Amygdala (tissue), 56 donors: ENCODE measurements at places on chromosomes 4 and X.

DNA sequence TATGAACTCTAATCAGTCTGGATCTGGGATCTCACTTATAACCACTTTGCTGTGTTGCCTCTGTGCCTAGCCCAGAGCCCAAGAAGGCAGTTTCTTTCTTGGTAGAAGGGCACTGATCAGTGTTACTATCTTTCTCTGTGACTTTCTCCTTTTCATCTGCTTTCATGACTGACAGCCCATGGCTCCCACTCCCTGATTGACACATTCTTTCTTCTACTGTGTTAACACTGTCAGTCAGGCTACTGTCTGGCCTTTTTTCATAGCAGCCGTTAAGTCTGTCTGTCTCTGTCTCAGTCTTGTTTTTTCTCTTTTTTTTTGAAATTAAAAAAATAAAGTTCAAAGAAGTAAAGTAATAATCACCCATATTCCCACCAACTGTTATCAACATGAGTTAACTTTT, 210.6 kb downstream of the GPC3 start:
- DNase-seq, result no peak

DNA sequence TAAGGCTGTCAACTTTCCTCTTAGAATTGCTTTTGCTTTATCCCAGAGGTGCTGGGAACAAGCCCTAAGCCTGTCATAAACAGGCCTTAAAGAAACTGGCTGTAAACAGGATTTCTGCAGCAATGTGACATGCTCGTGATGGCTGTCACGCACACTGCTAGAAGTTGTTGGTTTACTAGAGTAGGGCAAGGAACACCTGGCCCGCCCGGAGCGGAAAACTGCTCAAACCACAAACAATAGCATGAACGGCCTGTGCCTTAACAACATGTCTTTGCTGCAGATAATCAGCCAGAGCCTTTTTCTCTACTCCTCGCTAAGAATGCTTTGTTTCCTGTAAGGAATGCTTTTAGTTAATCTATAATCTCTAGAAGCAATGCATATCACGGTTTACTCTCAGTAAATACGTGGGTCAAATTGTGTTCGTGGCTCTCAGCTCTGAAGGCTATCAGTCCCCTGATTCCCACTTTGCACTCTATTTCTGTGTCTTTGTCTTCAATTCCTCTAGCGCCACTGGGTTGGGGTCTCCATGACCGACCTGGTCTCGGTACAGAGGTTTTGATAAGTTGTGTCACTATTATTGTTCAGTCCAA, 318.3 kb downstream of the GLUD2 start:
- DNase-seq, result no peak

DNA sequence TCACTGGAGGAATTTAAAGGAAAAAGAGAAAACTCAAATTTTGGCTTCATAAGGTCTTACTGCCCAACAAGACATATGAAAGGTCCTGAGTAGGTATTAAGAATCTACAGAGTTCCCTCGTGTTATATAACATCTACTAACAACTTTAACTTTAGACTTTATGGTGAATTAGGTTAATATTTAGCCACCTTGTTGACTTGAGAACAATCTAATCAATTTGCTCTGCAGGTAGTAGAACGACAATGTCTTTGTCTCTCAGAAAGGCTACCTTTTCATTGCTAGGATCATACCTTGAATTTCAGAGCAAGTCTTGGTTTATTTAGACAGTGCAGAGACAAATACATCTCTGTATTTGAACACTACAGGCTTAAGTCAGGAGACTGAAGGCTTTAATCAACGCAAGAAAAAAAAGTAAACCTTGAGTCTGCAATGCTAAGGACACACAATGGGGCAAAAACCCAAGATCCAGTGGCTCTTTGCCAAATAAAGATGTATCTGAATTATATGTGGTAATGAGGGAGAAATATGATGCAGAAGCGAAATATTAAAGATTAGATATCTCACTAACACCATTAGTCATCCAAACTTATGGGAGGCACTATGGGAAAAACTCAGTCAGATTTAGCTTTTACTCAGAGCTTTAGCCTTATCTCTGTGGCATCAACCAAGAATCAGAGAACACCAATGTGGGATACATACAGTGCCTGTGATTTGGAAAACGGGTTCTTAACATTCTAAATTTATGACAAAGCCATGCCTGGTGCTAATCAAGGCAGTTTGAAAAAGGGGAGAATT, 93.6 kb upstream of the FTHL17 start:
- no peak for DNase-seq

DNA sequence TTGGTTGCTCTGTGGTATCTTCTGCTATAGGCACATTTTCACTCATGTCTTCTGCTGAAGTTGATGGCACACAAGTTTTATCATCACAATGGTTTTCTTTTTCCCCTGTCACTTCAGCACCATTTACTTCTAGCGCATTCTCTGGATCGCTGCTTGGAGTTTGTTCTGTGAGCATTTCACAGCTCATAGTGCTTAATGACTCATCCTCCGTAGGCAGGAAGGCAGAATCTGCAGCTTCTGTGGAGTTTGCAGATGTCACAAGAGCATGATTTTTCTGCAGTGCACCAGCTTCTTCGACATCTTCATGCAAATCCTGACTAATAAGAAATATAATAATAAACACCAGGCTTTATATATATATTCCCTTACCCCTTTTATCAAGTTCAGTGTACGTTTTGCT, 83.6 kb downstream of the CHM start:
- no peak for DNase-seq

GRCh38 chr4:1552451-1552850, 131.7 kb downstream of the FAM53A start:
- DNase-seq, result no peak

GRCh38 chr4:165385126-165385525, 6.3 kb downstream of the CPE start:
- no peak for DNase-seq

- no peak for DNase-seq
These were observed 113.5 kb upstream of the TTC29 start for GRCh38 chr4:147059064-147059731.

DNA sequence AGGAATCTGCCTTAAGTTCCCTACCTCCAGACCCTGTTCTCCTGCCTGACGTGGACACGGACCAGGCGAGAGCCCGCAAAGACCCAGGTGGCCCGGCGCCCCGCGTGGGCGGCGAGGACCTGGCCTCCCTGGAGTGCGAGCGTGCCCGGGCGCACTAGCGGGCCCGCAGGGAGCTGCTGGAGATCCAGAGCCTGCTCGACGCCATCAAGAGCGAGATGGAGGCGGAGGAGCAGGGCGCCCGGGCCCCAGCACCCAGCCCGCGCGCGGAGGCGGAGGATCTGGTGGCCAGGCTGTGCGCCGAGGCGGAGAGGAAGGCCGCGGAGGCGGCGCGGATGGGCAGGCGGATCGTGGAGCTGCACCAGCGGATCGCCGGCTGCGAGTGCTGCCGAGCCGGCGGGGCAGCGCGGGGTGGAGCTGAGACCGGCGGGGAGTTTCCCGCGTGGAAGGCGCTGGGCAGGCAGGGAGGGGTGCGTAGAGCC, 18.2 kb downstream of the MRFAP1 start:
- no peak for DNase-seq

DNA sequence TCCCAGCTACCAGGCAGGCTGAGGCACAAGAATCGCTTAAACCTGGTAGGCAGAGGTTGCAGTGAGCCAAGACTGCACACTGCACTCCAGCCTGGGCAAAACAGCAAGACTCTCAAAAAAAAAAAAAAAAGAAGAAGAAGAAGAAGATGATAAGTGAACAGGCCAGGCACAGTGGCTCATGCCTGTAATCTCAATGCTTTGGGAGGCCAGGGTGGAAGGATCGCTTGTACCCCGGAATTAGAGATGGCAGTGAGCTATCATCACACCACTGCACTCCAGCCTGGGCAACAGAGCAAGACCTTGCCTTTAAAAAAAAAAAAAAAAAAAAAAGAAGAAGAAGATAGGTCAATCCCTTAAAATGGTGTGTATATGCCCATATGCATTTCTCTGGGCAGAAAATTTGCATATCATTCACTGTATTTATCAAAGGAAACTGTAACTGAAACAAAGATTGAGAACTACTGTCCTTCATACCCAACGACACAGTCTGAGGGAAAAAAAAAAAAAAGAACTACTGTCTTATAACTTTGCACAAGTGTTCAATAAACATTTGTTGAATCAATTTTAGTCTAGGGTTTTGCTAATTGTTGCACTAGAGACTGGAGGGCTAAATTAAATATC, 2.3 kb downstream of the RFC1 start:
- DNase-seq, result no peak

DNA sequence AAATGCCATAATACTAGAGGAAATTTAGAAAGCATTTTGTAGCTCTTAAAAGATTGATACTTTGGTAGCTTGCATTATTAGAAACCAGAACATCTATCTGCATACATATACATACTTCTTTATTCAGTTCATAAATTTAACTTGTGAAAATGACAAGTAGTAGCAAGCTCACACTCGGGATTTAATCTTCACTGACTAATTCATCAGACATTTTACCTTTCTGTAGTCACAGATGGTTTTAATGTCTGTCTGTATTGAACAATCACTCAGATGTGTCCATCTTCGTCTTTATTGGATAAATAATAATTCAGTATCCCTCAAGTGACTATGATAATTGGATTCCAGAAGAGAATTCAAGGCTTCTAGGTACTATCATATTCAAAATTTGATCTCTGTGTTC, 232.3 kb downstream of the TENM3 start:
- no peak for DNase-seq
